Stimulated activated CD4-positive, alpha-beta T cell treated with anti-CD3 and anti-CD28 coated beads, Interleukin-12 subunit alpha, Interleukin-12 subunit beta, amount 100 ng/mL, for 48 hours (primary cell): ENCODE measurements at places on chromosomes 2 and 18.

DNA sequence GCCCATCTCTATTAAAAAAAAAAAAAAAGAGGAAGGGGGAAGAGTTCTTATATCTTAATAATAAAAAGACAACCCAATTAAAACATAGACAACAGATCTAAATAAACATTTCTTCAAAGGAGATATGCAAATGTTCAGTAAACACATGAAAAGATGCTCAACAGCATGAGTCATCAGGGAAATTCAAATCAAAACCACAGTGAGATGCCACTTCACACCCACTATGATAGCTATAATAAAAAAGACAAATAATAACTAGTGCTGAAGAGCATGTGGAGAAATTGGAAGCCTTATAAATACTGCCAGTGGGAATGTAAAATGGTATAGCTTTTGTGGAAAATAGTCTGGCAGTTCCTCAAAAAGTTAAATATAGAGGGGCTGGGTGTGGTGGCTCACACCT, 61.5 kb upstream of the CYP20A1 start:
- DNase-seq, result no peak

- no peak for DNase-seq
These were observed 997.4 kb upstream of the PIK3C3 start for GRCh38 chr18:40957533-40958070.

GRCh38 chr2:57461624-57462023, 585.0 kb upstream of the VRK2 start:
- no peak for DNase-seq

DNA sequence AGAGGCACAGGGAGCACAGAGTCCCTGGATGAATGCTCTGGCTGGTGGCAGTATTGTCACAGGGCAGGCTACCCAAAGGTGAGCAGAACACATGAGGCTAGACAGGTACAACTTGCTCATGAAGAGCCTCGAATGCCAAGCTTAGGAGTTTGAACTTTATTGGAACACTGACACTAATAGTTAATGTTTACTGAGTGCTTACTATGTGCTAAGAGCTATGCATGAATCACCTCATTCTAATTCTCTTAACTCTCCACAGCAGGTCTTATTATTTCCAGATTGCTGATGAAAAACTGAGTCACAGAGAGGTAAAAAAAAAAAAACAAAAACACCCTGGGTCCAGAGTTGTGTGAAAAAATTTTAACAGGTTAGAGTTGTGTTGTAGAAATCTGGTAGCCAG, 6.1 kb upstream of the EMX1 start:
- DNase-seq, result no peak
